Breast epithelium (tissue), 4 donors: ENCODE measurements at places on chromosomes 3 and 15. TPM values are rescaled to one million over a fixed set of nuclear protein-coding genes. Genes with fewer than 3 reads are reported as not detected.

- DNase-seq = no peak
These were observed 331.1 kb downstream of the C3orf38 start for GRCh38 chr3:88480822-88481221.

- DNase-seq = no peak
These were observed 128.4 kb downstream of the ZBTB20 start for GRCh38 chr3:115018694-115019093.

The C3orf49 gene
- total RNA-seq = not detected

The KIF15 gene
- 1.1 TPM for total RNA-seq

DNA sequence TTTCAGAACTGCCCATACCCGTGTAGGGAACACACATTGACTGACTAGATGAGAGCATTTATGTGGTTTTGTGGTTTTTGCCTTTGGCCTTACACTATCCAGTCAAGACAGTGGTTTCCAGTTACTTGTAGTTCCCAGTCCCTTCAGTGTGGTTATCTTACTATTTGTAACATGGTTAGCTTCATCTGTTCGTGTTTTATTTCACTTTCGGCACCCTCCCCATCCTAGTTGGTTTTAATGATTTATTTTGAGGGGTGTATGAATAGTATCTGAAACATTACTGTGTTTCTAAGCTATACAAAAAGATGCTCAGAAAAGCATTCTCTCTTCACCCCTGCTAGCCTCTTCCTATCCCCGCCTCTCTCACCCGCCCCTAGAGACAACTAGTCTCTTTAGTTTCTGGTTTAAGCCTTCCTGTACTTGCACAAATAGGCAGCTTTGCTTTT is 14.1 kb downstream of the LYSMD4 start:
- DNase-seq = peak; percentile 6

- no peak for DNase-seq
These were observed 28.3 kb downstream of the IDH3A start for GRCh38 chr15:78177447-78177873.

GRCh38 chr3:36777424-36778218 is 13.3 kb upstream of the DCLK3 start:
- no peak for DNase-seq

GRCh38 chr3:155079746-155080487 is at the start of gene MME:
Gene MME (plus strand): TSS chr3:155080319. CDS start chr3:155084168, 3,849 bp downstream.
- DNase-seq = peak; percentile 53

GRCh38 chr15:37125143-37125542 is 24.8 kb upstream of the MEIS2 start:
- no peak for DNase-seq

The ATP2B2 gene
- total RNA-seq = 0.15 TPM

DNA sequence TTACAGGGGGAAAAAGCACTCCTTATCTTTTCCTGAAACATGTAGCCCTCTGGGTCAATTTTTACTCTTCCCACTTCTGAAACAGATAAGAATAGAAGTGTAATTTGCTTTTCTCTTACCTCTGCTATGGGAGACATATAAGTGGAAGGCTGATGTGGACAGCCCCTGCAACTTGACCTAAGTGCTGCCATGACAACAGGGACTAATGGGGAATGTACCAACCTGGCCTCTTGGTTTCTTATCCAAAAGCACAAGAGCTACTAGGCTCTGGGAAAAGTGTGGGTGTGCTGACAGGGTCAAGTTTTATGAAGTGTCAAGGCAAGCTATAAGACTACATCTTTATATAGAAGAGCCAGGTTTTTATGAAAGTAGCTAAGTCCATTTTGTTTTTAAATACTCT is 1246.5 kb downstream of the OTOL1 start:
- no peak for DNase-seq

- no peak for DNase-seq
These were observed 38.6 kb upstream of the SPSB4 start for GRCh38 chr3:141012571-141012970.

GRCh38 chr3:145849115-145849514 is 311.9 kb downstream of the PLOD2 start:
- DNase-seq = no peak

GRCh38 chr15:68620721-68621527 is 42.1 kb downstream of the CORO2B start:
- no peak for DNase-seq

- DNase-seq = no peak
These were observed 815.3 kb downstream of the TUSC7 start for GRCh38 chr3:117524890-117525289.

DNA sequence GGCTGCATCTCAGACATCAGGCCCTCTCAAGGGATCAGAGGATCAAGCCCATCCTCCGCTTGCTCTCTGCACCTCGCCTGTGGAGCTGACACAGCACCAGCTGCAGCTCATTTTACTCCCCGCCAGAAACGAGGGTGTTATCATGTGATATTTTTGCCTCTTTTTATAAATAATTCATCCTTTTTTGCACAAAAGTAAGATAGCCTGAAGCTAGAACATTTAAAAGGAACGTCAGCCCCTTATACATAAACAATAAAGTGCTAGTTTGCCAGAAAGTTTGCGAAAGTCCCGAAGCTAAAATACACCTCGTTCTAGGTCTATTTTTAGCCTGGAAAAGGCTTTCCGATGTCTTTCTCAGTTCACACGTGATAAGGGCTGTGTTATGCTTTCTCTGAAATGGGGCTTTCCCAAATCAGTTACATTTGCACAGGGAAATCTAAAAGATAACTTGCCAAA is 9.6 kb upstream of the FAM174B start:
- DNase-seq = no peak

DNA sequence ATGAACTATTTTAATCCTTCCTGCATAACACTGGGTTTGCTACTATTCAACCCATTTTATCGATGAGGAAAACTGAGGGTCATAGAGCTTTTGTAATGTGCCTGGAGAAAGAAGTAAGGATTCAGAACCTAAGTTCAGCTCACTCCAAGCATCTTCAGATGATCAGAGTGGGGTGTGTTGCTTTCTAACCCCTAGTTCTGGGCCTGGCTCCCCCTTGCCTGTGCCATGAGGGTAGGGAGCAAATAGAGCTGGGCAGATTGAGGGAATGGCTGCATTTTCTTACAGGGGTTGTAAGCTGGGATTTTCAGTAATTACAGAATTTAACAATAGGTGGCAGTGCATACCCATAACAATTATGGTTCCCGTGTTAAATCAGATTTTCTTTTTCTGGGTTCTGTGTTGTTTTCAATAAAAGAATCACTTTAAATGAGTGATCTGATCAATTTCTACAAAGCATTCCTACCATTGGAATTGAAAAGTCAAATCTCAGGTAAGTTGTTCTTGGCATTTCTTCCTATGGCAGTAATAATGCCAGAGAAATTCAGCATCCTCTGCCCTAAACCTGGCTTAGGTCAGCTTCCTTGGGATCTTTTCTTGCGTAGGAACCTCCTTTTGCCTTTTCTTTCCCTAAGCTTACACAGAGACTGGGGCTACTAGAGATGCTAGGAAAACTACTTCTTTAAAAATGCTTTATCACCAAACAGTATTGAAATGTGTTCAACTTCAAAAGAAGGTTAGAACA is 103.8 kb upstream of the IL12A start:
- DNase-seq = no peak

- DNase-seq = no peak
These were observed 39.8 kb upstream of the SGO1 start for GRCh38 chr3:20225769-20226168.

GRCh38 chr3:69738315-69738714 is 949 bp upstream of the MITF start:
- no peak for DNase-seq

GRCh38 chr3:188706176-188706575 is 465.6 kb upstream of the TPRG1 start:
- DNase-seq = no peak

- no peak for DNase-seq
These were observed 39.5 kb upstream of the GOLGA8J start for GRCh38 chr15:30043211-30043655.

DNA sequence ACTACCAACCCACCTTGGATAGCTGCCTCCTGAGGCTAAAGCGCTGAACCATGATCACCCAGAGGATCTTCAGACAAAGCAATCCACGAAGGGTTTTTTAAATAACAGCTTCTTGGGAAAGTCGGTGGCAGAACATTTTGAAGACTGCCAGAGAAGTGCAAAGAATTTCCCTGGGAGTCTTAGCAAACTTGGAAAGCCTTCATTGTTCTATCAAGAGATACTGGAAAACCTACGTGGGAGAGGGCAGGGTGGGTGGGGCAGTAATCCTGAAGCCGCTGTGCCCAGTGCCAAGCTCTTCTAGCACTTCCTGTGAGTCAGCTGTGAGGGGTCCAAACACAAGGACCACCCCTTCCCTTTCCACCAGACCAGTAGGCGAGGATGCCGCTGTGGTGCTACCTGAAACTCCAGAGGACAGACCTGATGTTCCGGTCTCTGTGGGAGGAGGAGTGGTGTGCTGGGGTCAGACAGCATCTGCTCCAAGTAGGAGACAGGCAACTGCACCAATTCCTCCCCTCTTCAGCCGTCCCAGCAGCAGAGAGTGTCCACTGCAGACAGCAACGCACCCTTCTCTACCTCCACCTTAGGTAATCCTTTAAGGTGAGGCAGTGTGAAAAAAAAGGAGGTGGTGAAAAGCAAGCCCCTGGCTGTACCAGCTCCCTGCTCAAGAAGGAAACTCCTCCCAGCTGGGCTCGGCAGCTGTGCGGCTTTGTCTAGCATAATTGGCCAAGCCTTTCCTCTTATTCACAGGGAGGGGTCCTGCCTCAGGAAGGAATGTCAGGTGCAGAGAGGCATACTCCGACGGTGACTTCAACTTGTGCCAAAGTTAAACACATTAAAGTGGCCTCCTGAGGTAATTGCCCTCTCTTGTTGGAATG is 99.0 kb downstream of the TMCC1 start:
- DNase-seq = peak; percentile 65

GRCh38 chr3:163043074-163043473 is 1546.5 kb downstream of the OTOL1 start:
- DNase-seq = no peak

DNA sequence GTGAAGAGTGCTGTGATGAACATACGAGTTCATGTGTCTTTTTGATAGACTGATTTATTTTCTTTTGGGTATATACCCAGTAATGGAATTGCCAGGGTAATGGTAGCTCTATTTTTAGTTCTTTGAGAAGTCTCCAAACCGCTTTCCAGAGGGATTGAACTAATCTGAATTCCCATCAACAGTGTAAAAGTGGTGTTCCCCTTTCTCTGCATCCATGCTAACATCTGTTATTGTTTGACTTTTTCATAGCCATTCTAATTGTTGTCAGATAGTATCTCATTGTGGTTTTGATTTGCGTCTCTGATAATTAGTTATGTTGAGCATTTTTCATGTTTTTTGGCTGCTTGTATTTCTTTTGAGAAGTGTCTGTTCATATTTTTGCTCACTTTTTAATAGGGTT is 54.8 kb upstream of the UTS2B start:
- no peak for DNase-seq

GRCh38 chr15:88401996-88402656 is 65.1 kb downstream of the MRPL46 start:
- no peak for DNase-seq

The MED12L gene
- total RNA-seq = 1.6 TPM

The SLC28A1 gene
- not detected for total RNA-seq

DNA sequence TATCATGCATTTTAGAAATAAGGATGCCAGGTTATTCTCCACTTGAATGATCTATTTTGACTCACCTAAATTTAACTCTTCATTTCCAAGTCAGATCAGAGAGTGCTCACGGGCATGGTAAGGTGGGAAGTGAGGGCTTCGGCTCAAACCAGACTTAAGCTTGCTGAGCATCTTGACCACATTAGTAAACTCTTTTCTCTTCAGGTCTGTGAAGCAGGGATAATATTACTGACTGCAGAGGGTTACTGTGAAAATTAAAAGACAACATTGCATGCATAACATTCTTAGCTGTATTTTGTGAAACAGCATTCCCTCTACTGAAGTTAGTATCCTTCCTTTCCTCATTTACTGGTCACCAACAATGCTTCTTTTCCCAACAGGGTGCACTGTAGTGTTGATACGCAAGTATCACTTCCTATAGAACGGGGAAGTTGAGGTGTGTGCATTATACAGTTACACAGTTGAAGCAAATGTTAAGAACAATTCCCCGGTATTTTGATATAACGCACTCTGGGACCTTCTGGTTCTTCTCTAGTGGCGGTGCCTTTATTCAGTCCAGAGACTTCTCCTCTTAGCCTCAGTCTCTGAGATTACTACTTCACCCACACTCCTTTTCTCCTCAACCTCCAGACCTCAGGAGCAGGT is 74.1 kb upstream of the MNS1 start:
- DNase-seq = no peak

DNA sequence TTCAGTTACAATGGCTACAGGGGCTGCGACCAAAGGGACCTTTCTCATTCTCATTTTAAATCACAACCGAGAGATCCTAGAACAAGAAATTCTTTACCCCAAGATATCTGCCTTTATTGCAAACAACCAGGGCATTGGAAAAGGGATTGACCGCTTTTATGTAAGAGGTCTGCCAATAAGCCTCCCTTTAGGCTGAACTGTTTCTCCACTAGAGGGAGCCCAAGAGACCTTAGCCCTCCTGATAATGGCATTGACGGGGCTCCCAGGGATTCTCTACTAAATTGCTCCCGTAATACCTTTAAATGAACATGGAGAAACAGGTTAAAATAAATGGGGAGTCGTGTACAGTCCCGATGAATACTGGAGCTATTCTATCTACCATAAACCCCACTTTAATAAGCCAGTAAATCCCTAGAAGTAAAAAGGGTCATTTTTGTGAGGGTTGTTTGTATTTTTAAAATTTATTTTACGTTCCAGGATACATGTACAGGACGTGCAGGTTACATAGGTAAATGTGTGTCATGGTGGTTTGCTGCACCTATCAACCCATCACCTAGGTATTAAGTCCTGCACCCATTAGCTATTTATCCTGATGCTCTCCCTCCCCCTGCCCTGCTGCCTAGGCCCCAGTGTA is 7.5 kb upstream of the IGSF10 start:
- no peak for DNase-seq

- no peak for DNase-seq
These were observed 54.1 kb upstream of the CCR2 start for GRCh38 chr3:46299608-46300460.

The AGBL1 gene
- total RNA-seq = not detected

DNA sequence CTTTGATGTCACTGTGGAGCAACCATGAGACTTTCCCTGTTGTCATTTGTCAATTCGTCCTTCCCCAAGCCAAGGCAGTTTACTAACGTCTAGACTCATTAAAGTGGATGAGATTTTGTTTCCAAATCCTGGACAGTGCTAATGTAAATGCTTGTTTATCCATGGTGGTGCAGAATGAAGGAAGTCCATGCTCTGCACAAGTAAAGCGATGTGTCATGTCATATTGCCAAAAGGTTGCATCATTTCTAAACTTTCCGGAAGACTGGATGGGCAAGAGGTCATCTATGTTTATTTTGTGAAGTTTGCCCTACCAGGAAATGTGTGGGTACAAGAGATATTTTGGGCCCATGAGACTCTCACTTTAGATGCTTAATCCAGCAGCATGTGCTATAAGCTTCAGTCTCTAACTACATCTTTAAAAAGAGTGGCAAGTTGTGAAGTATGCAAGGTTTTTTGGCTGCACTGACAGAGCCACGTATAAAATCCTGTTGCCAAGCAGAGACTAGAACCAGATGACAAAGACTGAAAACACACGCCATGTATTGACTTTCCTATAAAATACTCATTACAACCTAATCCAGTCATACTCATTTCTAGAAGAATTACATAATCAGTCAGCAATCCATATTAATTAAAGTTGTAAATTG is 72.1 kb upstream of the FNDC3B start:
- no peak for DNase-seq

The FBXO40 gene
- not detected for total RNA-seq

- DNase-seq = no peak
These were observed 19.1 kb upstream of the KLF13 start for GRCh38 chr15:31307270-31308184.

The EXD1 gene
- not detected for total RNA-seq

The RLBP1 gene
- not detected for total RNA-seq
